ENCODE measurements at places on chromosomes 12 and 14. TPM values are rescaled to one million over a fixed set of nuclear protein-coding genes. Genes with fewer than 3 reads are reported as not detected.

The CINP gene
- 43.7 TPM for total RNA-seq

The CRIP1 gene
- total RNA-seq, result not detected

The CYP27B1 gene
- 0.74 TPM for total RNA-seq

The VPS33A gene
- 31.2 TPM for total RNA-seq

The PTGDR gene
- total RNA-seq, result not detected

The JPH4 gene
- not detected for total RNA-seq

The STRN3 gene
- total RNA-seq, result 70.8 TPM

The KRT6C gene
- total RNA-seq, result not detected

The RFC5 gene
- 5.0 TPM for total RNA-seq

The RFLNA gene
- total RNA-seq, result 76.1 TPM
